ENCODE measurements at places on chromosomes 3 and 15. TPM values are rescaled to one million over a fixed set of nuclear protein-coding genes. Genes with fewer than 3 reads are reported as not detected.
A peak's percentile ranks its signal among the peaks of the same experiment; 100 is the strongest.

NR2E3 gene
- not detected for total RNA-seq

ISL2 gene
- total RNA-seq = not detected

WDR82 gene
- total RNA-seq = 16.4 TPM

DNA sequence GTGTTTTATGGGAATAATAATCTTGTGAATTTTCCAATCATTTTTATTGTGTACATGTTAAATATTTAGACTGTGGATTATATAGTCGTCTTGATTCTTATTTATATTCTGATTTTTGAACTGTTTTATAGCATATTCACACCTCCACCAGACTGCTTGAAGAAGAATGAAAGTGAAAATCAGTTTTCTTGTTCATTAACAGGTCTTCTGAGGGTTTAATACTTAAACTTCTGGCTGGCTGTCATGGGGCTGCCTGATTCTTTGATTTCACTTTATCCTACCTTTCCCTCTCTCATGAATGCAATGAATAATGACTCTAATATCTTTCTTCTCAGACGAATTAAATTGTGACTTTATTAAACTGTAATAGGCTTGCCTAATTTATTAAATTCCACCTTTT lies 56.2 kb downstream of the ATP2C1 start:
- DNase-seq = no peak

MCF2L2 gene
- total RNA-seq = 1.1 TPM

POTEB2 gene
- total RNA-seq = not detected

- no peak for DNase-seq
Measured at GRCh38 chr15:45544266-45545023, 21.9 kb upstream of the SLC30A4 start.

DNA sequence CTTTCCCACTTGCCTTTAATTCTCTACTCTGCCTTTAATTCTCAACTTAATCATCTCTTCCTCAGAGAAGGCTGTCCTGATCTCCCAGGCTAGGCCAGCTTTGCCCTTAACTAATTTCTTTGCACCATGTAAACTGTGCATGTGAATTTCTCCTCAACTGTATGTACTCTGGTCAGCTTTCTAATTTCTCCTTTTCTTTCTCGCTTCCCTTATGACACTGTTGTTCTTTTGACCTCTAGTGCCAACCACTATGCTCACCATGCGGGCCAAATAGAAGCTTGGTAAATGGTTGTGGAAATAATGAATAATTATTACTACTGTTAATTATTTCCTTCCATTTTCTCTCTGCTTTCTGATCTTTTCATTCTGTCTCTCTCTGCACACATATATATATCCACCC lies 269.0 kb upstream of the CRBN start:
- DNase-seq = no peak

DNA sequence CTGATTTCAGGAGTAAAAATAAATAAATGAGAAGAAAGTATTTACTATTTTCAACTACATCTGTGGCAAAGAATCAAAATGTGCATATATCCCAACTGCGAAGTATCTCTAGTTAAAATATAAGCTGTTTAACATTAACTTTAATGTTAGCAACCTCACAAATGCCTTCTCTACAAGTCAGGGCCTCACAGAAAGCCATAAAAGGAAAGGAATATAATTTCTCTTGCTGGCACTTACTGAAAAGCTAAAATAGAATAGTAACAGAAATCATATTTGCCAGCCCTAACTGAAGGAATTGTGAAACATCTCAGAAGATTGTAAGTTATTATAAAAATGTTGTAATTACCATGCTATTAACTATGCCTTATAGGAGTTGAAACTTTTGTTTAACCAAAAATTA lies 65.1 kb upstream of the MBNL1 start:
- no peak for DNase-seq

KBTBD8 gene
- total RNA-seq = 0.82 TPM

DNA sequence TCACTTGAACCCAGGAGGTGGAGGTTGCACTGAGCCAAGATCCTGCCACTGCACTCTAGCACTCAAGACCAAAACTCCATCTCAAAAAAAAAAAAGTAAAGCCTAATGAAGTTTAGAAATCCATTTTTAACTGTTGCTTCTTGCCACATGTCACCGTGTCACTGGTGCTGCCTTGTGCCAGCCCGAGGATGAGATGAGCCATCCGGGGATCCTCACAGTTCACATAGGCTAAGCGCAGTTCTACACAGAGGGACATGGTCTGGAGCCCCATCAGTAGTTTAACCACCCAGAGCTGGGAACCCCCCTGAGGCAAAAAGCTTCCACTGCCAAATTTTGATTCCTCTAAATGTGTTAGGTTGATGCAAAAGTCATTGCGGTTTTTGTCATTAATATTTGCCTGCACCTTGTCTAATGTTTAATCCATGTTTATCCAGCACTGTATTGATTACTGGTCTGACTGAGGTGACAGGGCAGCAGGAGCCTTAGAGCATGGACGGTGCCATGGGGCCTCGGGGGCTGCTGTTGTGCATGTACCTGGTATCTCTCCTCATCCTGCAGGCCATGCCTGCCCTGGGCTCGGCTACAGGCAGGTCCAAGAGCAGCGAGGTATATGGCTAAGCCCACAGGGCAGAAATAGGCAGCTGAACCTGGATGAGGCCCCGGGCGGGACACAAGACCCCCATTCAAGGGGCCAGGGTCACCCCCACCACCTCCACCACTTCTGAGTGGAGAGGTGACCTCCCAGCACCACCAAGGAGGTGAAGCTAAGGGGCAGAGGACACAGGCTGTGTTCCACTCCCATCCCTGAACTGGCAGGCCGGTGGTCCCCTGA lies at the start of gene ITIH1:
ITIH1 (plus strand) TSS at position 473 of the 832 bp plus-strand sequence; CDS start at position 490, 17 bp downstream.
- peak; percentile 37 for DNase-seq

DNA sequence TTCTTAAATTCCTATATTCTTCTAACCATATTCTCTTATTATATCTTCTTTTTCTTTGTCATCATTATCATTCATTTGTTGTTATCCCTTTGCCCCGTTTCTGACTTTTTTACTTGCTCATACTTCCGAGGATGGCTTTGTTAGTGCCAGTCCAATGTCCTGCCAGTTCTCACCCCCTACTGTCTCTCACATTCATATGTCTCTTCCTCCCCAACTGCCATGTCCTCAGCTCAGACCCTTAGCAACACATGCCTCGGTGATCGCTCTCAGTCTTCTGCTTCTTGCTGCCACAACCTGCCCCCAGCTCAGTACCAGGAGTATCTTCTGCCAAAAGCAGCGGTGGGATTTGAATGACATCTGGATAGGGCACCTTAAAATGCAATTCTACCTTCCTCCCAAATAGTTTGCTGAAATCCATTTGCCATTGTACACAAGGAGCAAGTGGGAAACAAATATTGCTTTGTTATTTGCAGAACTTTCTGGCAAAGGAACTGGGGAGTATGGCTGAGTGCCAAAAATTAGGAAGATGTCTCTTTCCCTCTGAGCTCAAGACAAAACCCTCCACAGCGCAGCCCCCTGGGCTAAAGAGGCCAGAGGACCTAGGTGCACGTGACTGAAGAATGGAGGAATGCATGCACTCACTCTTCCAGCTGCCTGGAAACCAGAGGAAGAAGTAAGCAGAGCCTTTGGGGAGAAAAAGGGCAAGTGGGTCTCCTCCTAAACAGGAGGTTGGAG lies 57.7 kb upstream of the CTNNB1 start:
- DNase-seq = no peak

DNA sequence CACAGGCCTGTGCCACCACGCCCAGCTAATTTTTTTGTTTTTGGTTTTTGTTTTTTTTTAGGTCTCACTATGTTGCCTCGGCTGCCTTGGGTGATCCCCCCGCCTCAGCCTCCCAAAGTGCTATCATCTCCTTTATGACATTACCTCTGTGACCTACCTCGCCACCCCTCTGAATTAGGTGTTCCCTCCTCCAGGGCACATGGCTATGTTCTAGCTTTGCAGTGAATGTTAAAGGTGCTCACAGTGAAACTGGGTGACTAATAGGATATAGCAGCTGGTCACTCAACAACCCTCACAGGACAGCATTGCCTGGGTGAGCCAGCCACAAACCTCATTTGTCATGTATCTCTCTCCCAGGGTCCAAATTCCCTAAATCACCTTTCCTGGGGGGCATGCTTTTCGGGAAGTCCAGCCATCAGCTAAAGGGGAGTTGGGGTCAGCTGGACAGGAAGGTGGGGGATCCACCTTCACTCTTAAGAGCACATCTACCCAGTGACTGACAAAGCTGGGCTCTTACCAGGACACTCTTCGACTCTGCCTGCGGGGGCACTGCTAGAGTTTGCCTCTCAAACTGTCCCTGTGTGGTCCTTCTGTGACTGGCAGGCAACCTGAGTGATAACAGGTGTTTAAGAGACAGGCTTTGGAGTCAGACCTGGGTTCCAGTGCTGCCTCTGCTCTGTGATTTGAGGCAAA lies 1.6 kb upstream of the TTLL3 start:
- DNase-seq = no peak

DNA sequence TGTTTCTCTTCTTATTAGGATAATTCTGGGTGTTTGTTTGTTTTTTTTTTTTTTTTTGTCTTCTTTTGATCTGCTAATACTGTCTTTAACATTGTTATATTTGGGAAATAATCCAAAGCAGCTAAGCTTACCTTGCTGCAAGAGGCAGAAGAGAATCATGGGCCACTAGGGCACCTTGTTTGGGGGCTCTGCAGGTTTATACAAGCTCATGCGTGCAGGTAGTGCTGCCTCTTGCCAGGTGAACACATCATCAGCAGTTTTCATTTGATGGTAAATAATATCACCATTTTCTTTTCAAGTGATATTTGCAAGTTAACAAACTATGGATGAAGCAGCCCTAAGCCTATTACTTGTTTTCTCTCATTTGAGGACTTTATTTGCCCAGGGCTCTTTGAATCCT lies 37.9 kb downstream of the MAP3K13 start:
- no peak for DNase-seq

DNA sequence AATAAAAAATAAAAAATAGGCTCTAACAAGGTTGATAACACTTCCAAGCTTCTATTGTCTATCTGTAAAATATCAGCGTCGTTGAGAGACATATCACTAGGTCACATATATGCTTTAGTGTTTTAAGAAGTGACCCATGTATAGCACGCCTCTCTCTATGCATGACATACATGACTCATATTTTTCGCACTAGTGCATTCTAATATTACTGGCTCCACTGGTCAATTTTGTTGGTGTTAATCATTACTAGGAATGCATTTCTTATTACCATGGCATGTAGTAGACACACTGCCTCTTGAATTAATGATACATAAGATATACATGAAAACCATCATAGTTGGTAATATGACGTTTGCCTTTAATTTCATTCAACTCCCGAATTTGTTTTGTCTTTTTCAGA lies 203.1 kb downstream of the CHL1 start:
- no peak for DNase-seq

PATL2 gene
- 0.24 TPM for total RNA-seq

AADACL2 gene
- not detected for total RNA-seq

SLC28A1 gene
- 0.19 TPM for total RNA-seq

GRCh38 chr3:24290596-24290995 lies 204.1 kb downstream of the THRB start:
- DNase-seq = no peak

MED12L gene
- 0.87 TPM for total RNA-seq

DNA sequence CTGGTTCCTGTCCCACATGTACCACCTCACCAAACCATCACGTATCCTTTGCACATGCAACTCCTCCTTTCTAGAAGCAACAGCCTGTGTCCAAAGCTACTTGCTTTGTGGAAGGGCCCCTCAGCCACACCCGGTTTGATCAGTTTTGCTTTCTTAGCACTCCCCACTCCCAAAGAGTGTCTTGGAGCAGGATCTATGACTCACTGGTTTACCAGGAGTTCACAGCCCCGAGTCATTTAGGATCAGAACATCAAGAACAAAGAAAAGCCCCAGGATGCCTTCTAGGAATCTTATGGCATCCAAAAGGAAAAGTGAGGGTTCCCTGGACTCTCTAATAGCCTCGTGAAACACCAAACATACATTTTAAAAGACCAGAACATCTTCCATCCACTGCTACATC lies 50.7 kb upstream of the IGF1R start:
- no peak for DNase-seq

DNA sequence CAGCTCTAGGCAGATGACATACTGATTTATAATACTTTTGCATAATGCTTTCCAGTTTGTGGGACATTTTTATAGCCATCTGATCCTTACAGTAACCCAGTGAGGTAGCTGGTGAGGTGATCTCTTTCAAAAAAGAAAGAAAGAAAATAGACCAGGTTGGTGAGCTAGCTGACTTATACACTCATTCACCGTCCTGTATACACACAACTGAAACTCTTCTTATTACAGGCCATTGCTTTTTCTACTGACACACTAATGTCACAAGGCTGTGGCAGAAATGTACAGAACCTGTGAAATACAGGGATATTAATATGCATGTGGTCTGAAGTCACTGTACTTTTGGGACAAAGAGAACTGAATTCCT lies 150.2 kb upstream of the BHLHE40 start:
- DNase-seq = no peak

NMD3 gene
- total RNA-seq = 51.3 TPM

DNA sequence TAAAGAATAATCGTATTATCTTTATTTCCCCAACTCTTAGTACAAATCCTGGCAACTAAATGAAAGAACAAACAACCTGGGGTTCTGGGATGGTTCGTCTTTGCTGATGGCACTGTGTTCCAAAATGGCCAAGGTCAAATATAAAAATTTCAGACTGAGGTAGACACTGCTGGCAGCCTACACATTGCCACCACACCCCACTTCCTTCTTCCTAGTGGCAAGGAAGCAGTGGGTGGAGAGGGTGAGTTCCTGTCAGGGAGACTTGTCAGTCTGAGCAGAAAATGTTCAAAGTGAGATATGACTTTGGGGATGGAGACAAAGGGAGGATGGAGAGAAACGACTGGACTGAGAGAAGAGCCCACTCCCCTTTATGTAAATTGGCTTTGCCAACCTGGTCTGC lies 69.6 kb downstream of the LMCD1 start:
- DNase-seq = no peak

DNA sequence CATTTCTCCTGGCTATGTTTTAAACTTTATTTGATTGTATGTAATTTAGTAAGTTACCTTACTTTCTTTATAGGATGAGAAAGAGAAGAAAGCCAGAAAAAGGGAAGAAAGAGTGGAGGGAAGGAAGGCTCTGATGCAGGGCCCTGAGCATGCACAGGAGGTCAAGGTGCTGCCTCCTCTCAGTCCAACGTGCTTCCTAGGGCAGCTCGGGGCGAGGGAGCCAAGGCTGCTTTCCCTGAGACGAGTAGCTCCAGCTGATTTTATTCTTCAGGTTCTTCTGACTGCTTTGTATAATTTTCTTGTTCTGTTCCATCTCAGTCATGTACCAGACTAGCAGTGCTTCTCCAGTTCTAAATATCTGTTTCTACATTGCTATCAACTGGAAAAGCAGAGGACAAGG lies 3.4 kb downstream of the CORO2B start:
- no peak for DNase-seq

All from pancreas (tissue), 10 donors.